ENCODE measurements at places on chromosomes 6 and 20.

DNA sequence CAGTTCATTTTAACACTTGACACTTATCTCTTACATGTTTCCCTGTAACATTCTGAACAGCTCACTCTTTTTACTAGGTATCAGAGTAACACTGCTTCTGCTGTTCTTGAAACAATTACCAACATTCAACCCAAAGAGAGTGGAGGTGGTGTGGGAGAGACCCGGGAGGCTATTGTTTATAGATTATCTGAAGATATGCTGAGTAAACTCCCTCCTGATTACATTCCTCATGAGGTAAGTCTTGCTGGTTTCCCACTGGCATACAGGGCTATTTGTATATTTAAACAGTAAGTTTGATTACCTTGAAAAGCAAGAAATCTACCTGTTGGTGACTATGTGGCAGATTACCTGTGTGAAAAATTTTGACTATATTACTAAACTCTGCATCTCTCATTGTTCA is 39.8 kb upstream of the GLP1R start:
- no peak for ATAC-seq

DNA sequence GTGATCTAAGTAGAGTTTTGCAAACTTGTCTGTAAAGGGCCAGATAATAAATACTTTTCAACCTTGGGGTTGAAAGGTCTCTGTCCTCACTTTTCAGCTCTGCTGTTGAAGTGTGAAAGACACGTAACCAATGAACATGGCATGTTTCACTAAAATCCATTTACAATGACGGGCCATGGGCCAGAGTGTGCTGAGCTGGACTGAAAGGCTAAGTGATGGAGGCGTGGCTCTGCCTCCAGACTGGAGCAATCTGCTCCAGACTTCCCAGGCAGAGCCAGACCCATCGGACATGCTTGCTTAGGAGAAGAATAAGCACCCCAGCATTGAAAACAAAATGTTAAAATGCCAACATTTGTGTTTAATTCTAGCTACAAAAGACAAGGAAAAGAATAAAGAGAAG is 41.4 kb downstream of the SCAND1 start:
- no peak for ATAC-seq

DNA sequence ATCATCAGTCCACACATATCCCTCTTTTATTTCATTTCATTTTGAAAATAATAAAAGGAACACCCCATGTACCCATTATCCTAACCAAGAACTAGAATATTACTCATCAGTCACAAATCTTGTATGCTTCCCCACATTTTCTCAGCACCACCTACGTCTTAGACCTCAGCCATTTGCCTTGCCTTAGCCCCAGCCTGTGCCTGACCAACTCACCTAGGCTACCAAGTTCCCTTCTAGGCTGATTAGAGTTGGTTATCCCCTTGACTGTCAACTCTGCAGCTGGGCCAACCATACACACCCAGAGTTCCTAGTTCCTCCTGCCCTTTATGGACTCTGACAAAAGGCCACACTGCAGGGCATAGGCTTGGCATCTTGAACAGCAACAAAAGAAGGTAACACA is 33.4 kb upstream of the IPCEF1 start:
- peak; percentile 39 for ATAC-seq

DNA sequence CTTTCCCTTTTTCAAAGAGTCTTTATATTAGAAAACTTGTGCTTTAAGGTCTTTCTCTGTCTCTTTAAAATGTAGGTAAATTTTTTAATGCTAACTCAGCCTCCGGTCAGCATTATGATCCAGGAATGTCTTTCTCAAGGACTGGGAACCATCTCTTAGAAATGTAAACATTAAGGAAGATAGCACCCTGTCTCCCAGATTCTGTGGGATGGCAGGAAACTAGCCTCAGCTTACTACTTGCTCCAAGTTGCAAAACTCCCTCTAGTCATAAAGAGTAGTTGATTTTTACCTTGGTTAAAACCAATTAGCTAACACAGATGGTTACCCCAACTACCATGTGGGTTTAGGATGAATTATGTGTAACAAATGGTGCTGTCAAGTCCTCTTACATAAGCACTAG is 4.7 kb upstream of the TAAR1 start:
- ATAC-seq = no peak

DNA sequence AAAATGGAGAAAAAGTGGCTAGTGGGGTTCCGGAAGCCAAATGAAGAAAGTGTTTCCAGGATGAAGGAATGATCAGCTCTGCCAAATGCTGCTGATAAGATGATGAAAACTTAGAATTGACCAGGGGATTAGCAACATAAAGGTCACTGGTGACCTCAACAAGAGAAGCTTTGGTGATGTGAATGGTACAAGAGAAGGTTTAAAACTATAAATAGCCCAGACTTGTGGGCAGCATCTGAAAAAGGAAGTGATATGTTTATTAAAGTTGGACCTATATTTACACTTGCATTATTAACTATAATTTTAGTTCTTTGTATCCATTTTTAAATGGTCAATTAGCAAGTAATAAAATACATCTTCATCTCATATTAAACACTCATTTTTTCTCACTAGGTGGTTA is 45.1 kb downstream of the CGA start:
- ATAC-seq = peak; percentile 64

DNA sequence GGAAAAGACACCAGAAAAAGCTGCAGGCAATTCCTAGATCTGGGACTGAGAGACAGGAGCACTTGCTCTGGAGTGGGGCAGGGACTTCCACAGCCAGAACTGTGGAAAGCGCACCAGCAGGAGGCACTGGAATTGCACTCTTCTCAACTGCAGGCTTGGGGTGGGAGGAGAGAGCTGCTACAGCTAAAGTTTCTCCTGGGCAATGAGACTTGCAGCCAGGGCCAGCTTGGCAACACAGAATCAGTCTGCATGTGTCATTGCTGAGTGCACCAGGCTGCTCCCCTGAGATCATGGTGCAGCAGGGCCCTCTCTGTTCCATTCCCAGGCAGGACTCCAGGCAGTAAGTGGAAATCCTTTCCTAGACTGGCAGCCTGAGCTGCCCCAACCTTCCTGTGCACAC is 145.8 kb downstream of the INSM1 start:
- ATAC-seq = no peak

- no peak for ATAC-seq
Measured at GRCh38 chr20:50220894-50221365, 30.3 kb downstream of the CEBPB start.

- ATAC-seq = no peak
Measured at GRCh38 chr6:37134396-37135191, 35.4 kb upstream of the PIM1 start.

- no peak for ATAC-seq
Measured at GRCh38 chr6:19153270-19153980, 683.7 kb upstream of the ID4 start.

GRCh38 chr6:108365478-108365877 is 70.6 kb downstream of the AFG1L start:
- ATAC-seq = no peak
